ENCODE measurements at places on chromosomes 12 and 14.

DNA sequence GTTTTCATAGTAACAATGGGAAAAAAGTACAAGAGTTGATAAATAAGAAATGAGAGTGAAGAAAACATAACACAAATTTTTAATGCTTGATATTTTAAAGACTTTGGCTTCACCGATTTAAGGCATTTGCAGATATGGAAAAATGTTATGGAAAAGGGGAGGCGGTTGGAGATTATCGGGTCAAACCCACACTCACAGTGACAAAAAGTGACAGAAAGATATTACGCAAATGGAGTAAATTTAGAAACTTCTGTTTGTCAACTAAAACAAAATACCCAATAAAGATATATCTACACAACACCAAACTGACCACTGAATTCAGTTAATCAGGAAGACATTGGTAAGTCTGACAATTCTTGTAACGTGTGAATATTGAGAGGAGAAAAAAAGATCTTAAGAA is 2.5 kb downstream of the PPP1R12A start:
- no peak for DNase-seq

DNA sequence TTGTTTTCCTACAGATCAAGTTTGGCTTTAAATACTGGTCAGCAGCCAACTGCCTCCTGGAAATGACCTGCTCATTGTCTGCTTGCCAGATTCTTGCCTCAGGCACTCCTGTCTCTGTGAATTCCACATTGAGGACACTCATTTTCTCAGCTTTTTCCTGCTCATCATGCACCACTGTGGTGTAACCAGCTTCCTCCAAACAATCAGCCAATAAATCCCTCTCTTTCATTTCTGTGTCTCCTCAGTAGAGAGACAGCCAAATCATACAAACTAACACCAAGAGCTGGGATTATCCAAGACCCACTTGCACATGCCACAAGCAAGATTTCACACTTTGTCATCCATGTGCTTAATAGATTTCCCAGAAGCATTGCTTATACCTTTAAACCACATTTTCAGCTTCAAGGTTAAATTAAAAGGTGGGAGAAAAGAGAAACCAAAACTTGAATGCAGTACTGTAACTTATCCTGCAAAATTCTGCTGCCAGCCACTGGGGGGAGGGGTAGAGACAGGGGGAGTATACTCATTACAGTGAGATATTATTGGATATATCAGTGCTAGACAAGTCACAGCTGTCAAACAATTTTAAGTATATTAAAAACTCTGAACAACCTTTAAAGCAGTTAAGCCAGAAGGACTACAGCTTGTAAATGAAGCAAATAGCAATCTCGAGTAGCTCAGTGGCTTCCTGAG is 105.0 kb downstream of the PPP2R5E start:
- DNase-seq, result peak; percentile 97

GRCh38 chr14:68255693-68256178 is 436.2 kb downstream of the RAD51B start:
- DNase-seq, result peak; percentile 86

- peak; percentile 64 for DNase-seq
These were observed 77.0 kb downstream of the MSRB3 start for GRCh38 chr12:65355461-65355860.

DNA sequence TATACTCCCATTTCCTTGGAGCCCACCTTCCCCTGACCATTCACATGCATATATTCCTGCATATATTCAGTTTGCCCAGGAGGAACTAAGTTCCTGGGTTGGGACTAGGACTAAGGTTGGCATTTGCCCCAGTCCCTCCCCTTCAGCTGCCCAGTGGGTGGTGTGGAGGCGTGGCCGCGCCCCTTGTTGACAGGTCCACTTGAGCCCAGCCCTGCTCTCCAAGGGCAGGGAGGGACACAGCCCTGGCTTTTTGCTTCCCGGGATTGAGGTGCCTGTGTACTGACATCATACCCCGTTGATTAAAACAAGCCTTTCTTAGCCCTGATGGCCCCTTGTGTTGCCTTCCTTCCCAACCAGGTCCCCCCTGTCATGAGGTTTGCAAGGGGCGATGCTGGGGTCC is 7.3 kb downstream of the ERBB3 start:
- DNase-seq, result no peak

- DNase-seq, result no peak
These were observed 954 bp upstream of the SLC39A2 start for GRCh38 chr14:20998139-20998538.

DNA sequence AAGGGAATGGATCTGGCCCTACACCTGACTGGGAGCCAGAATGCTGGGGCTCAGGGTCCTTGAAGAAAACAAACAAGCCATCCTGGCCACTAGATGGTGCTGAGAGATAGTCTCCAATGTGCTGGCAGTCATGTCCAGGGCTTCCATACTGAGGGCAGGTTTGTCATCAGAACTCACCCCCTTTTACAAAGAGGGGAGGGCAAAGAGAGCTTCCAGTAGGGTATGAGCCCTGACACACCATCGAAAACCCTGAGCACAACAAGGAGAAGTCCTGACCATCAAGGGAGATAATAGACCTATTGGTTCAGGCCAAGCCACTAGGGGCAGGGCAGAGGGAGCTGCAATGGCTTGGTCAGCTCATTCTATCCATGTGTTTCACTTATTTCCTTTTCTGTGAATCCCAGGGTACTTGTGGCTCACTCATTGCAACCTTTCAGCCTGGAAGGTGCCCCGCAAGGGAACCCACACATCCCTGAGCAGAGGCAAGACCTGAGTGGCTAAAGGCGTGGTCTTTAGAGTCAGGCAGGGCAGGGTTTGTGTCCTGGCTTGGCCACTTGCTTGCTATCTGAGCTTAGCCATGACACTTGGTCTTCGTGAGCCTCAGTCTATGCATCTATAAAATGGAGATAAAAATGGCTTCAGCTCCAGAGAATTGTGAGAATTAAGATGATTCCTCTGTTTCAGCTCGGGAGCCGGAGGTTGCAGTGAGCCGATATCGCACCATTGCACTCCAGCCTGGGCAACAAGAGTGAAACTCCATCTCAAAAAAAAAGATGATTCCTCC is 6.2 kb upstream of the PLEKHH1 start:
- peak; percentile 56 for DNase-seq

- DNase-seq, result peak; percentile 55
These were observed 101.9 kb downstream of the SETD3 start for GRCh38 chr14:99378782-99379214.

DNA sequence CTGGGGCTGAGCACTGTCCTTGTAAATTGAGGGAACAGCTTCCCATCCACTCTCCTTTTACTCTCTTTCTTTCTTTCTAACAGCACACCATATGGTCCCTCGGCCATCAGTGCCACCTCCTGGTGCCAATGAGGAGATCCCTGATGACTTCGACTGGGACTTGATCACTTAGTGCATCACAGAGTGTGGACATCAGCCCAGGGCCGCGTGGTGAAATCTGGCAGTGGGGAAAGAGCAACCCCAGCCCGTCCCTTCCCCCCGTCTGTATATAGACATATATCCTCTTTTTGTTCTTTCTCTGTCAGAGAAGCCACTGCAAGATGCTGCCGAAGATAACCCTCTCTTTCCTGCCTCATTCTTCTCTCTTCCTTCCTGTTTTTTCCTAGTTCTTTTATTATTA is 13.5 kb downstream of the C3AR1 start:
- no peak for DNase-seq

- no peak for DNase-seq
These were observed 105.8 kb downstream of the PRIMA1 start for GRCh38 chr14:93682459-93682858.

DNA sequence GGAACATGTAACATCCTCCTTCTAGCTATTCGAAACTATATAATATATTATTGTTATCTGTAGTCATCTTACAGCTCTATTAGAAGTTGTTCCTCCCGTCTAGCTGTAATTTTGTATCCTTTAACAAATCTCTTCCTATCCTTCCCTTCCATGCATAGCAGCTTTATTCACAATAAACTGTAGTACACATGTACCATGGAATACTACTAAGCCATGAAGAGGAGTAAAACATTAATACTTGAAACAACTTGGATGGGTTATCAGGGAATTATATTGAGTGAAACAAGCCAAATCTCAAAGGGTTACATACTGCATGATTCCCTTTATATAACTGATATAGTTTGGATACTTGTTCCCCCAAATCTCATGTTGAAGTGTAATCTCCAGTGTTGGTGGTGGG is 33.9 kb upstream of the STK38L start:
- no peak for DNase-seq

DNA sequence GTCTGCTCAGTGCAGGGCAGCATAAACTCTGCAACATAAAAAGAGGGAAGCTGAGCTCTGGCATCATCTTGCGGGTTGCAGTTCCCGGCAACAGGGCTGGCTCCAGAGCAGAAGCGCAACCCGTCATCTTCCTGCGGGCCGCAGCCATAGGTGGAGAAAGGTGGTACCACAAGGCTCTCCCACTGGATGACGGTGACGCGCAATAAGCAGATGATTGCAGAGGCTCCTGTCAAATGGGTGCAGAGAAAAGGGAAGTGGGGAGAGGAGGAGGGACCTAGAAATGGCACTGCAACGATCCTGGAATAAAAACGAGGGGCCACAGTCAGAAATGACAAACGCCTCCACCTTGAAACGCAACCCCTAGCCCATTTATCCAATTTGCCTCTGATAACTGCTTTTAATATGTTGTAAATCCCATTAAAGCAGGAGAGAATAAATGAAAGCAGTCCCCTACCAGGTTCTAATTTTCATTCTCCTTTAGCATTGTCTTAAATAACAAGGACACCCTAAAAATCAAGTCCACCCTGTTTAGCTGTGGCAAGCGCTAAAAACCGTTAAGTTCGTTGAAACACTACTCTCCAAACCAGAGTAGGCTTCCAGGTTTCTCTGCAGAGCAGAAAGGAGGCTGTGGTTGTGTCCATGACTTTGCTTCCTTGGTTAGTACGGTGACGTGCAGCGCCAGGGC is 30.9 kb upstream of the TUBA1C start:
- no peak for DNase-seq

GRCh38 chr12:17372508-17372907 is 717.5 kb downstream of the RERGL start:
- DNase-seq, result no peak

GRCh38 chr12:117525766-117526165 is 164.3 kb upstream of the NOS1 start:
- DNase-seq, result no peak

GRCh38 chr12:45458238-45458637 is 242.3 kb downstream of the ANO6 start:
- DNase-seq, result no peak

- no peak for DNase-seq
These were observed 8.8 kb downstream of the TMTC2 start for GRCh38 chr12:82695531-82695930.

DNA sequence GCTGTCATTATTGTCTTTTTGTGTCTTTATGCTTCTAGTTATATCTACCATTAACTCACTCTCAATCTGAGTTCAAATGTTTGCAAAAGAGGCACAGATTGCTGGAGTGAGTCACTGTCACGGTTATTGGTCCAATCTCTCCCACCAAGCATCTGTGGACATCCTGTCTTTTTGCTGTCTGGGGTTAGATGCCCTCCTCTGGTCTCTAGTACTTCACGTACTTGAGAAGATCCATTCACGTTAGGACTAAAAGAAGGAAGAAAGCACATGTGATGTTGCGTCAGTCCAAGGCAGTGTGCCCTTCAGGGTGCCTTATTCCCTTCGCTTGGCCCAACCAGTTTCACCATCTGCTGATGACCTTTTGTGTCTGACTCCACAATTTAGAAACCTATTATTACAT is 72.3 kb upstream of the STXBP6 start:
- DNase-seq, result peak; percentile 70

DNA sequence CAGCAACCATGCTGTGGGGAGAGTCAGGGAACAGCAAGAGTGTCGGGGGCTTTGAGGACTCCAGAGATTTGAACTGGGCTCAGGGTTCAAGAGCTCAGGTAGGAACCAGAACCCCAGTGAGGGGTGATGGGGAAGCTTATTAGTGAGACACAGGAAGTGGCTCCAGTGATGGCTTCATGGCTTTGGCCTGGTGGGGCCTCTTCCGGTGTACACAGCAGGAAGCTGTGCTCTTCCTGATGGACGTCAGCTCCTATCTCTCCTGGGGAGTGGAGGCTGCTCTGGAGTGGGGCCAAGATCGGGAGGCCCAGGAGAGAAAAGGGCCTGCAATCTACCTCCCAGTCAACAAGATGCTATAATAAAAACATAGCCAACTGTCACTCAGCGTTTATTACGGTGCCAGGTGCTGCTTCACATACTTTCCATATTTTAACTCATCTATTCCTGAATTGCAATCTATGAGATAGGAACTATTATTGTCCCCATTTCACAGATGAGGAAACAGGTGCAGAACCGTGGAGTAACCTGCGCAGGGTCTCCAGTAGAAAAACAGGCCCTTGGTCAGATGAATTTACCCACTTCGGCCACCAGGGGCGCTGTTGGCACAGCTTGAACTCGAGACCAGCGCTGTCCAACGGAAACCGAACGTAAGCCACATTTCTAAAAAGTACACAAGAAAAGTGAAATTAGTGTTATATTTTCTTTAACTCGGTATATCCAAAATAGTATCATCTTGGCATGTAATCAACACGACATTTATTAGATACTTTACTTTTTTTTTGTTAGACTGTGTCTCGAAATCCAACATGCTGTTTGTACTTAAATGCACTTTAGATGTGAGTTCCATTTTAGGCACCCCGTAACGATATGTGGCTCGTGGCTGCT is 63.6 kb upstream of the DLK1 start:
- DNase-seq, result peak; percentile 64

DNA sequence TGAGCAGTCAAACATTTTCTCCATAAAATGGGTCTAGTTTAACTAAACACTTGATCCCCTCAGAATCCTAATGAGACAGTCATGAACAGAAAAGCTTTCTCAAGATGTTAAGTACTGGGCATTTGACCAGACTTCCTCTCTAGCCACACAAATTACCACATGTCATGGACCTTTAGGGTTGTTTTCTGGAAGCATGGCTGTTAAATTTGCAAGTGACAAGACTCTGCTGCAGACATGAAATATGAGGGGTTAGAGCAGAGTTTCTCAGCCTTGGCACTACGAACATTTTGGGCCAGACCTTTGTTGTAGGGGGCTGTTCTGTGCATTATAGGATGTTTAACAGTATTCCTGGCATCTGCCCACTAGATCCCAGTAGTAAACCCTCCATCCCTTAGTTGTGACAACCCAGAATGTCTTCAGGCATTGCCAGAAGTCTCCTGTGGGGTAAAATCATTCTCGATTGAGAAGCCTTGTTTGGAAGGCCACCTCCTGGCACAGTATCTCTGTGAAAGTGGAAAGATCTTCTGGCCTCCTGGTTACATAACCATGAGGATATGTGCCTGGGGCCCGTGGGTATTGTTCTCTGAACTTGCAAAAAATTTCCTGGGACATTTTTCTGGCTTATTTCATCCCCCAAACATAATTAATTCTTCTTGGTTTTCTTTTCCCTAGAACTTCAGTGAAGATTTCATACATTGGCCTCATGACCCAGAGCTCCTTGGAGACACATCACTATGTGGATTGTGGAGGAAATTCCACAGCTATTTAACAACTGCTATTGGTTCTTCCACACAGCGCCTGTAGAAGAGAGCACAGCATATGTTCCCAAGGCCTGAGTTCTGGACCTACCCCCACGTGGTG is 4.3 kb downstream of the TMEM106C start:
- DNase-seq, result peak; percentile 72

DNA sequence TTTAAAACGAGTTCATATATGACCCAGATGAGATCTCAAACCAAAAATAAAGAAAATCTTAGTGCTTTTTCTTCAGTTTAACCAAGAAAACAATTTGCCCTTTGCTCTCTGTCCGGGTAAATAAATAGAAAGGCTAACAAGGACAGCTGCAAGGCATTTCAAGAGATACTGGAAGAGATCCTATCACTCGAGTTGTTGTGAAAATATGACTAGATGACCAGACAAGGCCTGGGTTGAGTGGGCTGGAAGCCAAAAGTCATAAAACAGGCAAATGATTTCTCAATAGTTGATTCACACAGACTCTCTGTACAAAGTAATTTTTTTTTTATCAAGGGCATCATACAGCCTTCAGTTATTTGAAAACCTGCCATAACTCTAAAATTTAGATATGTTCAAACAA is 55.9 kb upstream of the AVPR1A start:
- peak; percentile 51 for DNase-seq

Data from EH (cell line).